ENCODE measurements at places on chromosomes 7 and 10.

GRCh38 chr10:46526682-46527038 is 29.8 kb downstream of the GPRIN2 start:
- DNase-seq = no peak

- no peak for DNase-seq
These were observed 24.3 kb downstream of the GRK5 start for GRCh38 chr10:119231654-119232053.

DNA sequence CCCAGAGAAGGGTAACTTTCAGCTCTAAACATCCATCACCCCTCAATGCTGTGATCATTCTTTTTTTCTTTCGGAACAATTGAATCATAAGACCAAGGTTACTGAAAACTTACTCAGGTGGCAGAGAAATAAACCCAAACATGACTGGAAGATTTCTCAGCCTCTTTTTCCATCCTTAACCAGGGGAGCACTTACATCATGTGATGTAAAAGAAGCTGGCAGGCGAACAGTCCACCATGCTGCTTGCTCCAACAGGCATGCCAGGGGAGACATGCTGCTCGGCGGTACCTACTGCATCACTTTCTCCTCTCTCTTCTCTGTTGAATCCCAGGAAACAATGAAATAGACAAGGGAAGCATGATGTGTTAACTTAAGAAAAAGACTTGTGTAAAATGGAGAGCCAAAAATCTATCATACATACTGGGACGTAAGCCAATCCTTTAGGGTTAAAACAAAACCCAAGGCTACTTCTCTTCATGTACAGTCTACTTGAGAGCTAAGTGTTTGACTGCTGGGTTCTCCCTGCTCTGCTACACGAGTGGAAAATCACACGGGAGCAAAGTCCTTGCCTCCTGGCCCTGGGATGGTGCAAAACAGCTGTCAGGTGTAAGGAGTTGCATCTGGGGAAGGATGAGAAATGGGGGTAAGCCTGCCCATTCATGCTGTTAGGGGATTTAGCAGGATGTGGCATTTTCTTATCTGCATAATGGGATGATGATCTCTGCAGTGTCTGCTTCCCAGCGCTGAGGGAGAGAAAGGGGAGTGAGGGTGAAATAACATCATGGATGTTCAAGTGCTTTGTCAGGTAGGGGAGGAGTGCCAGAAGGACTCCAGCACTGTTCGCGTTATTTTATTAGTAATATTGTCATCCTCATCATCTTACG is 64.3 kb upstream of the ZNF438 start:
- DNase-seq = no peak

- DNase-seq = no peak
These were observed 12.7 kb upstream of the FOXL3 start for GRCh38 chr7:277228-277627.

DNA sequence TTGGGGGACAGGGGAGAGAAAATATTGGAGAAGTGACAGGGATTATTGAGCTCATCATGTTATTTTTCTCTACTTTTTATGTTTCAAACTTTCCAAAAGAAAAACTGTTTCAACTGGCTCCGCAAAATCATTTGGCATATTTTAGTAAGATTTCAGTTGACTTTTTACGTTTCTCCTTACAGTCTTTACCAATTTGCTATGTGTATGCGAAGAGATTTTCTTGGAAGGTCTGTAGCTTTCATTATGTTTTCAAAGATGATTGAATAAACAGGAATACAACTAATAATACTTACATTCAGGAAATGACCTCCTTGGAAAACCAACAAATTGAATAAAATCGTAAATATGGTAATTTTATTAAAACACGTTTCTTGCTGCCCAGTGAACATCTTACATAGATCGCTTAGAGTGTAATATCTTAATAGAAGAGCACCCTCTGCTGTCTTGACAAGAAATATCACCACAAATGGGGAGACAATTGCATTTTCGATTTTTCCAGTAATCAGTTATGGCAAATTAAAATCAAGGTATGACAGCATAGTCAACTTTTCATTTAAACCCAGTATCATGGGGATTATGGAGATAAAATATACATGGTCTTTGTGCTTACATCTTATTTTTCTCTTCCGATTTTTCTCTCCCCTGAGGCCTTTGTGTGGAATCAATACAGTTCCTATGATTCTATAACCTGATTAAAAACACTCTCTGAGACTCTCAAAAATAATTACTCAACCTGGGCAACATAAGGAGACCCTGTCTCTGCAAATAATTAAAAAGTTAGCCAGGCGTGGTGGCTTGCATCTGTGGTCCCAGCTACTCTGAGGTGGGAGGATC is 43.1 kb downstream of the MBL2 start:
- DNase-seq = peak; percentile 72

- no peak for DNase-seq
These were observed 1.8 kb upstream of the TMEM184A start for GRCh38 chr7:1557771-1558170.

DNA sequence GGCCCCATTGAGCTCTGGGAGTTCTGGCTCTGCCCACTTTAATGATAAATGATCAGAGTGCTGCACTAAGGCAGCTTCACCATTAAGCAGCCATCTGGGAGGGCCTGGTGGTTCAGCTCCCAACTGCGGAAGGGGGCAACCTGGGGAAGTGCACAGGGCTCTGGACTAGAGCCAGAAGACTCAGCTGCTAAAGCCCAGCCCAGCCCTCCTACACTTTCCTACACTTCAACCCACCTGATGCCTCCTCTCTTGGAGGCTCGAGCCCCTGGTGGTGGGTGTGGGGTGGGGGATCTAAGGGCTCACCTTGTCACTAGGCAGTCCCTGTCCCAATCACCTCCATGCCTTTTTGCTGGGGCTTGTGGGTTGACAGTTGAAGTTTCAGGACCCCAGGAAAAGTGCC is 60.6 kb upstream of the ANTXRL start:
- DNase-seq = no peak

- peak; percentile 3 for DNase-seq
These were observed 290.0 kb upstream of the GLI3 start for GRCh38 chr7:42527004-42527403.

- no peak for DNase-seq
These were observed 3.5 kb downstream of the FASTK start for GRCh38 chr7:151076863-151077704.

GRCh38 chr10:132943058-132943790 is 854 bp upstream of the CFAP46 start:
- no peak for DNase-seq

GRCh38 chr10:121889212-121889611 is 38.6 kb downstream of the ATE1 start:
- DNase-seq = no peak

DNA sequence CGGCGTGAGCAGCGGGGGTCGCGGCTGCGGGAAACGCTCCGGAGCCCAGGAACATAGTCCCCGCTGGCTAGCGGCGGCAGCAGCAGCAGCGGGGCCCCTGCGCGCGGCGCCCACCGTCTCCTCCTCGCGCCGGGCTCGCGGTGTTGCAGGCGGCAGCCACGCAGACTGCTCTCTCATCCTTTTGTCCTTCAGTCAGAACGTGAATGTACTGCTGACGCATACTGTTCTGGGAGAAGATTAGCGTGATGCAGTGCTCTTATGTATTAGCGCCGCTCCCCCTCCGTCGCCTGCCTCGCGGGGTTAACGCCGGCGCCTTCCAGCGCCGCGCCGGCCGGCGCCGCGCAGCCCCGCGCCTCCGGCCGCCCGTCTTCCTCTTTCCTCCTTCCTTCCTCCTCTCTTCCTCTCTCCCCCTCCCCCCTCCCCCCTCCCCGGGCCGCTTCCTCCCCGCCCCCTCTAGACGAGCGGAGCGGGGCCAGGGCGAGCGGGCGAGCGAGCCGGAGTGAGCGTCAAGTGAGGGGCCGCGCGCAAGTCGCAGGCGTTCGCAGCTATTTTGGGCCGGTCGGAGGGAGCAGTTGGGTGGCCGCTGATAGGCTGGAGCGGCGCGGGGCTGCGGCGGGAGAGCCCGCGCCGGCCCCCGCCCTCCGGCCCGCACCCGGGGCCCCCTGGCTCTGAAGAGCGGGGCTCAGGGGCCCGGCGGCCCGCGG is 816 bp upstream of the LRRC4 start:
- peak; percentile 89 for DNase-seq

- DNase-seq = no peak
These were observed 123.2 kb downstream of the TACC2 start for GRCh38 chr10:122112021-122112616.

DNA sequence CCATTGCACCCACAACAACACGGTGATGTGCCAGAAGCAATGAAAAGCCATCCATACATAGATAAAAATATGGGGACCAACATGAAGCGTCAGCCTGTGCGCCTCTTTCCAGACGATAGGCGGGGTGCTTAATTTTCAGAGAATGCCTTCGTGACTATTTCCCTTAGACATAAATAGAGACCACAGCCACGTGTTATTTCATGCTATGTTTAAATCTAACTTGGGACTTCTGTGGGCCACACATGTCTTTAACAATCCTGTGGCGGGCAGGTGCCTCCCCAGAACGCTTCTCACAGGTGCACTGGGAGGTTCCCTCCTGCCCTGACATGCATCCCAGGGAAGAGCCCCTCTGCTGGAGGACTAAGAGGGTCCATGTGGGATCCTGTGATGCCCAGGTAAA is 259.7 kb downstream of the ADARB2 start:
- DNase-seq = no peak

DNA sequence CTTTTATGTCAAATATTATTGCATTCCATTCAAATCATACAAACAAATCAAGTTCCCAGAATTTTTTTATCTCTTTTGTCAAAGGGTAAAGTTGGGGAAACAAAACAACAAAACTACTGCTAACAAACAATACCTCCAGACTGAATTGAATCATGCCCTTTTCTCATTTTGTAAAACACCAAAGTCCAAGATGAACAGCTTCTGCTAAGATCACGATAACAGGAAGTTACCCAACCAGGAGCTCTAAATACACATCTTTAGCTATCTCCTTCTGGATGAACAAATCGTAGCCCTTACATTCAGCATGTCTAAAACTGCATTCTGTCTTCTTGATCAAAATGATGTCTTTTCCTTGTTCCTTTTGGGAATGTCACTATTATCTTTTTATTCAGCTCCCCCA is 97.4 kb downstream of the CTTNBP2 start:
- no peak for DNase-seq

GRCh38 chr7:133735222-133735621 is 391.9 kb upstream of the LRGUK start:
- no peak for DNase-seq

GRCh38 chr7:111238886-111239285 is 148.0 kb downstream of the LRRN3 start:
- DNase-seq = no peak

DNA sequence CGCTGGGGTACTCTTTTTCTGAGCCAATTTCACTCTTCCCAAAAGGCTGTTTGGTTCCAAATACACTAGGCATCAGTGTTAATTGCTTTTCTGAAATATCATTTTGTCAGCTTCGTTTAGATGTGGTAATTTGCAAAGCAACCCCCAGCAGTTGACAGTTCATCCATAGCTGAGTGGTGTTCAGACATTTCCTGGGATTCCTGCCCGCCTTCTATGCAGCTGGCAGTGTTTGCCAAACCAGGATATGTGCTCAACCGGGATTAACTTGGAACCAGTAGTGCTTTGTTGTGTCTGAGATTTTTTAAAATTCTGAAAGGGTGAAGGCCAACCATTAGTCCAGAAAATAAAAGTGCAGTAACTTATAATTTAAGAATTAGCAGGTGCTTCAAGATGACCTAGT is 25.2 kb upstream of the MKLN1 start:
- DNase-seq = no peak

DNA sequence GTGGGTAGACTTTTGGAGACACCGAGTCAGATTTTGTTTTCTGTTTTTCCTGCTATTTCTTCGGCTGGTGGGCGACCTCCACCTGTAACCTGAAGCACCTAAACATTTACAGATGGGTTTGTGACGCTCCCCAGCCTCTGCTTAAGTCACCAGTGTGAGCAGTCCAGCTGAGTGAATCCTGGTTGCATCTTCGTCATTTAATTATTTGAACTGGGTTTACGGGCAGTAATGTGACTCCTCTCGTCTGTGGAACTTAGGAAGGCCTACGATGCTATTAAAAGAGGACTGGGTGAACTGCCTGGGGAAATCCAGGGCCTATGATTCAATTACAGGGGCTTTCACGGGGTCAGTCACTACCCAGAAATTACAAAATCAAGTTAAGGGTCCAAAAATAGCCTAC is 52.5 kb downstream of the WNT2 start:
- DNase-seq = no peak

- no peak for DNase-seq
These were observed 169.3 kb downstream of the GFRA1 start for GRCh38 chr10:116103668-116104067.

DNA sequence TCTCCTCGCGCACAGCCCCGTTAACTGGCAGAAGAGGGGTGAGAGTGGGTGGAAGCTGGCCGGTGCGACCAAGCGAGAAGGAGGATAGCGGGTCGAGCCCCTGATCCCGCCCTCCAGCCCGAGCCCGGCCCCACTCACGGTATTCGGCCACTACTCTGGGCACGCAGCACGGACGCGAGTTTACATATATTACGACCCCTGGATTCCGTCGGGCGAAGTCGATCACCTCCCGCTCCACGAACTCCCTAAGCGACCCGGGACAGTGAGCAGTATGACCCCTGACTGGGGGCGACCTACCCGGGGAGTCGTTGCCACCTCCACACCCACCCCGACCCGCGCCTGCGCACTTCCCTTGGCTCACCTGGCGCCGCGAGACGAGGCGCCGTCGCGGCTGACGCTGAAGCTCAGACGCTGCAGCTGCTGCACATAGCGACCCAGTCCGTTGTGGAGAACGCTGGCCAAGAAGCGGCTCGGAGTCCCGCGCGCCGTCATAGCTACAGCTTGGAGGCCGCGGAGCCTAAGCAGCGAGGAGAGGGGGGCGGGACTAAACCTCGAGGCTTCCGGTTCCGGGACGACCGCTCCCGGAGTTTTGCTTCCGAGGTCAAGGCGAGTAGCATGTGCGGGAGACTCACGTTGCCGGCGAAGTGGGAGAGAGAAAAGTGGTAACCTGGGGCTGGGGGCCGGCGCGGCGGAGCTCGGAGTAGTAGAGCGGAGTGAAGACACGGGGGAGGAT is at the start of the genes MRPL43 and TWNK:
TSS of gene MRPL43 (minus strand) at position 546 of the 733 bp plus-strand sequence. CDS start at position 492, 54 bp downstream.
TSS of gene TWNK (plus strand) at position 592 of the 733 bp plus-strand sequence. CDS start 668 bp downstream, outside the sequence.
- peak; percentile 95 for DNase-seq

- no peak for DNase-seq
These were observed 99.9 kb upstream of the CHST15 start for GRCh38 chr10:124193309-124193696.

DNA sequence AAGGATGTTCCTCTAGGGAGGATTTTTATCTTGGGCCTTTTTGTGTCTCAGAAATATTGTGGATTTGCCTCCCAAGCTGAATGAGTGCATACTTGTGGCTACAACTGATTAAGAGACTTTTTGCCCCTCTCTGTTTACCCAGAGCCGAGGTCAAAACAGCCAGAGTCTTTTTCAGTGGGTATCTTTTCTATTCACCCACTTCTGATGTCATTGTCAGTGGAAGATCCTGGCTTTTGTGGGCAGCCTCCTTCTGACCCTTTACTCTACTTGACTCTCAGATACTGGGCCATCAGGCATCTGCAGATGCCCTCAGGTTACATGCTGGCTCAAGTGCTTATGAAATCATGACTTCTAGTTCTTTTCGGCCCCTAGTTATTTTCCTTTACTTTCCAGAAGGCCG is 19.6 kb upstream of the PIP4K2A start:
- no peak for DNase-seq

GRCh38 chr10:11677480-11677879 is 64.7 kb upstream of the ECHDC3 start:
- no peak for DNase-seq
